ENCODE measurements at places on chromosomes 2 and 18.
A peak's percentile ranks its signal among the peaks of the same experiment; 100 is the strongest.

- peak; percentile 16 for DNase-seq
These were observed 24.6 kb downstream of the FECH start for GRCh38 chr18:57561728-57562423.

GRCh38 chr2:99801327-99801901 is 311.6 kb upstream of the REV1 start:
- no peak for DNase-seq

DNA sequence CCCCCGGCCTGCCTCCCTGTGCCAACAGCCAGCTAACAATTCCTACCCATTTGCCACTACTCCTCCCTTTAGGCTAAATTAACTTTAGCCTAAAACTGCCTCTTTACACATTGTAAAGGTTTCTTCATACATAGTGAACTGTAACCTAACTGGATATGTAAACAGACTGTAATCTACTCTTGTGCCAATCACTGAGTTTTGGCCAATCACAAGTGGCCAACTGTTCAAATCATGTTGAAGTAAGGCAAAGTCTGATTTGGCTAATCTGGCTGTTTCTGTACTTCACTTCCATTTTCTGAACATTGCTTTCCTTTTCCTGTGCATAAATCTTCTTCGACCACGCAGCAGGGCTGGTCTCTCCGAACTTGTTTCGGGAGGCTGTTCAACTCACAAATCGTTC is 103.6 kb upstream of the LYPD6 start:
- DNase-seq: no peak

DNA sequence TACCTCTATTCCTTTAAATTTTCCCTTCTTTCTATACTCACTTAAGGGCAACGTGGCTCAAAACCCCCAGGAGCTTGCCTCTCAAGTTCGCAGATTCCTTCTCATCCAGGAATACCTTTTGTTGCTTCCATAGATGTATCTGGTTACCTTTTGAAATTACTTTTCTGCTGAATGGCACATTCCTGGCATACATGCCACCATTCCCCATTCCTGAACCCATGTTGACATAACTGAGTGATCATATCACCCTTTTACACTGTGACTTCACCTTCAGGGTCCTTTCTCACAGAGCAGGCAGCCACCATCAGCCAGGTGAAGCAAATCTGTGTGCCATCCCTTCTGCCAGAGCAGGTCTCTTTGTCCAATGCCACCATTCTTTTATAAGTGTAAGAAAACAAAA is 615.8 kb downstream of the ARHGAP15 start:
- no peak for DNase-seq

Data from activated naive CD8-positive, alpha-beta T cell treated with anti-CD3 and anti-CD28 coated beads, Interleukin-2, amount 50 U/mL, for 24 hours (primary cell).